Tibial nerve (tissue), 4 donors: ENCODE measurements at places on chromosomes 12 and 14.

GRCh38 chr12:25386831-25387731 is 136.4 kb upstream of the KRAS start:
- DNase-seq: peak; percentile 73

- DNase-seq: no peak
Observed at GRCh38 chr14:24908592-24909236, 141.2 kb downstream of the STXBP6 start.

GRCh38 chr14:53943751-53944083 is 12.9 kb downstream of the BMP4 start:
- DNase-seq: no peak

GRCh38 chr12:105562199-105562971 is 231.9 kb downstream of the C12orf75 start:
- no peak for DNase-seq

DNA sequence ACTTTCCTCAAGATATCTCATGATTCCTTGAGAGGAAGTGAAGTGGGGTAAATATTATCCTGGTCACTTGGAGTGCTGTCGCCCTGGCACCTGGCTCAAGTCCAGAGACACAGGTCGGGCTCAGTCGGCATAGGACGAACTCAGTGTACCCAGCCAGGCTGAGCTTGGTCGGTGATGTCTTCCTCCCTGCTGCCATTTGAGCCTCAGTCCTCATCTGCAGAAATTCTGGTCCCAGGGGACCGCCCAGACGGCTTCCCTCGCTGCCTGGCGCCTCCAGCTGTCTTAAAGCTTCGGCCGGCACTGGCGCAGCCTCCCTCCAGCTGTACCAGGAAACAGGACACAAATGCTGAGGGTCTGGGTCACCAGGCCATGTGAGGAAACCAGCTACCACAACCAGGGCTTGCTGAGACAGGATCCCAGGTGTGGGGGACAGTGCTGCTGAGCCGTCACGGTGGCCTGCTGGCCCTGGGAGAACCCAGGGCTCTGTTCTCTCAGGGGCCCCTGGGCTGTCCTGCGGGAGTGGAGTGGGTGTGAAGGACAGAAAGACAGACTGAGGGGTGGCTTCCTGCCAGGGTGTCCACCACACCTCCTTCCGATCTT is 5.0 kb upstream of the KLC1 start:
- DNase-seq: no peak

DNA sequence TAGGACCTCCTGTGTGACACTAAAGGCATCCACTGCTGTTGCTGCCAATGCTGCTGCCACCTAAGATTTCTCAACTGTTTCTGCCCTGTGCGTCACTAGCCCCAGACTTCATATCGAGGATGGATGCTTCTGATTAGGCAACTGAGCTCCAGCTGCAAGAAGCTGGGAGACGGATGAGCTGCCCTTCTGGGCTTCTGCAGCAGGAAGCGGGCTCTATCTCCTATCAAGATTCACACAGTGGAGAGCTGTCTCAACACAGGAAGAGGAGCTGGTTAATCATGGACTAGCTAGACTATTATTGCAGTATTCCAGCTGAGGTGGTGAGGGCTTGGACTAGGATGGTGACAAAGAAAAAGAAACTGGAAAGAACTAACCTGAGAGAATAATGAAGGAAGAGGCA is 59.2 kb upstream of the PELI2 start:
- no peak for DNase-seq

GRCh38 chr12:110907583-110907982 is 12.8 kb downstream of the MYL2 start:
- DNase-seq: no peak

DNA sequence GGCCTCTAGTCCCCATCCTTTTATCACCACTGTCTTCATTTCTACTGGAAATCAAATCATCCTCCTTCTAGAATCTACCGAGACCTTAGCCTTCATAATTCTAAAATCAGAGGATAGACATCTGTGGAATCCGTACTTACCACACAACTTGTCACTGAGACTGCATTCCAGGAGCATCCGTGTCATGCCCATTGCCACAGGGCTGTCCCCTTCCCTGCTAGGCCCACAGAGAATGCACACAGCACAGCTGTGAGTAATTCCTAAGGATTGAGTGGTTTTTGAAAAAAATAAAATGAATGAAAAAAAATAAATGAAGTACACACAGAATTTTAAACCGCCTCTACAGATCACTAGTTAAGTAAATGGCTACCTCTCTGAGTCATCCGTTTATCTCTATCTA is 21.0 kb upstream of the MAGOHB start:
- DNase-seq: no peak

- DNase-seq: no peak
Observed at GRCh38 chr12:68477261-68477772, 133.4 kb upstream of the RAP1B start.

DNA sequence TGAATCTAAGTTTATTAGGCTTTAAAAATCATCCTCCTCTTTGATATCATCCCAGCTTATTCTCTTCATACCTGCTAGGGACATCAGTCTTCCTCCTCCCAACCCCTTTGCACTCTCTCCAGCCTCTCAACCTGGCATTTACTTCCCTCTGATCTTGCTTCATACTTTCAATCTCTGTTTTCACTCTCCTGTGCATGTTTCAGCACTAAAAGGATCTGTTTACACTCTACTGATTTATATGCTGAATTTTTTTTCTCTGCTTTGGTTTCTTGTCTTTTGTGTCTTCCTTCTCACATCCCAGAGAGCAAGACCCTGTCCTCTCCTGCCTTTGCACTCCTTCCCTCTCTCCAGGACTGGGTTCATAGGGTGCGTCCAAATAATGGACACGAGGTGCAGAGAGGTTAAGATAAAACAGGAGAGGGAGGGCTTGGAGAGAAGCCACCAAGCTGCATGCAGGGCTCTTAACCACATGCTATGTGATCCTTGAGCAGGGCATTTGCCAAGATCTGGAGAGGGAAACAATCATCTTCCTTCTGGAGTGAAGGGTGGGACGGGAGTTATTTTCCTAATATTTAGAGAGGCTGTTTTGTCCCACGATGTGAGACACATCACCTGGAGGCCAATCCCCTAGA is 3.0 kb upstream of the CISTR start:
- no peak for DNase-seq

- DNase-seq: no peak
Observed at GRCh38 chr12:6192604-6193380, 7.4 kb upstream of the CD9 start.

DNA sequence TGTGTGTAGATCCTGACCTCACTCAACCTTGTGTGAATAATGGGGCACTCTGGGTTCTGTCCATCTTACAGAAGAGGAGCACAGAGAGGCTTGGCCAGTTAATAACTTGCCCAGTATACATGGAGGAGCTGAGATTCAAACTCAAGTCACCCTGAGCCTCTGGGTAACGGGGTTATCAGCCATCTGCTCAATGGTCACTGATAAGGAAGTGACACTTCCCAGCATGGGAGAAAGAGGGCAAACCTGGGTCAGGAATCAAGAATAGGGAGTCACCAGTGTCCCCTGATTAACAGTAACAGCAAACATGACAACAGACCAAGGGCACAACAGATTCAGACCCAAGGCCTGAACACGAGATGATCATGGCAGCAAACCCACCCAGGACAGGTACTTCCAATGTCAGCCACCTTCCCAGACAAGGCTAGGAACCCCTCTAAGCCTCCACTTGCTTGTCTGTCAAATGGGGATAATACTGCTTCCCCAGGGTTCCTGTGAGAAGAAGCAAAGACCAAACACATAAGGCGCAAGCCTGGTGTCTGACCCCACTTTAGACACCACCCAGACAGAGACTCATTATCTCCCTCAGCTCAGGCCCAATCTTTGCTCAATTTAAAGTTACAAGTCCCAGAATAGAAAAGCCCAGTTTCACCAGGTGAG is 3.6 kb downstream of the CCDC85C start:
- DNase-seq: no peak

DNA sequence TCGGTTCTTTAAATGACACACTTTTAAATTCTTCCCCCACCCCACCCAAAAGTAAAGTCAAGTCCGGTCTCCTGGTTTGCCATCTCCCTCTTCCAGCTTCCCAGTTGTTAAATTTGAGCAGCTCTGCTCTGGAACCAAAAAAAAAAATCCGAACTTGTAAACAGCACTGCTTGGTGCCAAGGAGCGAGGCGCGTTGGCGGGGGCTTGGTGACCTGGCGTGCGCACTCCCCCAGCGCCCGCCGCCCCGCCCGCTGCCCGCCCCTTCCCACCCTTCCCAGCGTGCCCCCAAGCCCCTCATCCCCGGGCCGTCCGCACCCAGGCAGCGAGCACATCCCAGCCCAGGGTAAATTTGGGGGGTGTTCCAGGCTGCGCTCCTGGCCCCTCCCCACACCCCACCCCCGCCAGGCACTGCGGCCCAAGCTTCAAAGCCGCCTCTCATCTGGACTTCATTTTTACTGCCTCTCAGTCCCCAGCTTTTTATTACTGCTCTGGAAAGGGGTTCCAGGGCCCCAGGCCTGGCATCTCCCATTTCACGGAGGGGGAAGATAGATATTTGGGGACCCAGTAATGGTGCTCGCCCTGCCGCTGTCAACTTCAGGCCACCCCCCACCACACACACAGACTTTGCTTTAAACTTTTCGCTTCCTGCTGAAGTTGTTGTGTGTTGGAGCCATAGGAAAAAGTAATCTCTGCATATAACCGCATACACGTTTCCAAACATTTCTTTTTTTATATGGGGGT is 11.7 kb upstream of the ITGB7 start:
- no peak for DNase-seq

DNA sequence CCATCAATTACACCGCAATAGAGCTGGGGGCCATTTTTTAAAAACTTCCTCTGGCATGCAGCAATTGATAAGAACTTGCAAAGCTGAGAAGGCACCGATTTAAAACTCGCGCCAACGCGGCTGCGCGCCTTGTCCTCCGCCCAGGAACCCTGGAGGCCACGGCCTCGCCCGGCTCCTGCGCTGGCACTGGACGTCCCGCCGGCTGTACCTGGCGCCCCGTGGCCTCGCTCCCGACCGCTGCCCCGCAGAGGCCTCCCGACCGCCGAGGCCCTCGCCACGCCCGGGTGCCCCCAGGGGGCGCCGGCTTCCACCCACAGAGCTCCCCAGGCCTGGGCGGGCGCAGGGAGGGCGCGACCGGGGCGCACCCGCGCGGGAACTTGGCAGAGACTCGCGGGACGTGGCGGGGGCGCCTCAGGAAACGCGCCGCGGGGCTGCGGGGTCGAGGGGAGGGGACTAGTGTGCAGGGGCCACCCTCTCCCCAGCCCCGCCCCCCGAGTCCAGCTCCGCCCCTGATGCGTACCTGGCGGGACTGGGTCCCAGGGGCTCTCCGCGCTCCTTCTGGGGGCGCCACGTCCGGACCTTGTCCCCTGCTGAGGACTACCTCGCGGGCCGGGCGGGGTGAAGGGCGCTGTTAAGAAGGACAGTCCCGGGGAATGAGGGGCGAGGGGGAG is 65.7 kb downstream of the TNFAIP2 start:
- no peak for DNase-seq

DNA sequence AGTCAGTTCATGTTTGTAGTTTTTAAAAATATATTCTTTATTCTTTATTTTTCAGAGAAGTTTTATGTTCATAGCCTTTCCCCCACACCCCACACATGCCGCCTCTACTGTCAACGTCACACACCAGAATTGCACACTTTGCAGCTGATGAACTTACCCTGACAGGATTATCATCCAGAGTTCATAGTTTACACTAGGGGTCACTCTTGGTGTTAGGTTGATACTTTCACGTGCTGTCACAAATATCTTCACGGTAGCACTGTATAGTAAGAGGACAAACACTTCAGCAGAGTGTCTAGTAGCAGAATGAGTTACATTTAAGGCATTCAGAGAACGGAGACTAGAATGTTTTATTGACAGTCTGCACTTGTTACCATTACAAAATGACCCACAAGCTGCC is 5.1 kb downstream of the DPPA3 start:
- DNase-seq: no peak

DNA sequence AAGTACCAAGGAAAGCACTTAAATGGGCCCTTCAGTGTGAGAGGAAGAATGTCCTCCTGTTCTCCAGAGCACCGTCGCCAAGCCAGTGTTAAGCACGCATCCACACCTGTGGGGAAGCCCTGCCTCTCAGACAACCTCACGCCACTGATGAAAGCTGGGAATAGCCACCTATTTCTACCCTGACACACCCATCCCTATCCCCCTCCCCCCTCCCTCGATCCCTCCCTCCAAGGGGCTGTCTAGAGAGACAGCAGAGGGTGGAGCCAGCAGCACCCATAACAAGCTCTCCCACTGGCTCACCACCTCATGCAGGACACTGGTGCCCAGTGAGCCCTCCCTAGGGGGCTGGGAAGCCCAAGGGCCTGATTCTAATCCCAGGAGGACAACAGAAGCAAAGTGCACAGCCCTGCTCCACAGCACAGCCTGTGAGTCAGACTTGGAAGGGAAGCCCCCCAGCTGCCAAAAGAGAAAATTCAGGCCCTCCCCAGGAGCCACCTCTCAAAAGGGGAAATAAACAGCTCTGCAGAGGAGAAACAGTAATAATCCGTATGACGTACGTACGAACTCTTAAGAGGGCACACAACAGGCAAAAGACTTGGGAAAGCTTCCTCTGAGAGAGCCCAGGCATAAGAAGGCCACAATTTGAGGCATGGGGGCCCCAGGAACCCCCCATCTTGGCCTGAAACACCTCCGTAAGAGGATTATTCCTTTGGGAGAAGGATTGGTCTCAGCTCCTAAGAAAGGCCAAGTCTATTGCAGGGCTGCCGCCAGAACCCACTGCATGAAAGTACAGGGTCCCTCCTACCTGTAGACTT is 7.8 kb downstream of the PITPNM2 start:
- no peak for DNase-seq

DNA sequence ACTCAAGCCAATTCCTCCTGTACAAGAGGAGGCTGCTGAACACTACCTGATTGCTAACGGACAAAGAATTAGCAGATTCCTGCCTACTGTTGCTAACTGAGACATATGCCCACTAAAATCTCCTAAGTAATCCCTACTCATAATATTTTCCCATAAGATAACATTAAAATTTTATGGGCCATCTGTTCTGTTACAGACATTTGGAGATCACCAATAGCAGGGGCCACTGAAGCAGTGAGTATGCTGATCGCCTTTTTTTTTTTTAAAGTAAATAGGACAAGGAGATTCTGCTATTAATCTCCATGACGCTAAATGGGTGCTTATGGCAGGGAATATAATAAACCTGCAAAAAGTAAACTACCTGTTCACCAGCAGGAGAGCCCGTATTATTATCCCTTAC is 292.9 kb downstream of the MED13L start:
- no peak for DNase-seq

DNA sequence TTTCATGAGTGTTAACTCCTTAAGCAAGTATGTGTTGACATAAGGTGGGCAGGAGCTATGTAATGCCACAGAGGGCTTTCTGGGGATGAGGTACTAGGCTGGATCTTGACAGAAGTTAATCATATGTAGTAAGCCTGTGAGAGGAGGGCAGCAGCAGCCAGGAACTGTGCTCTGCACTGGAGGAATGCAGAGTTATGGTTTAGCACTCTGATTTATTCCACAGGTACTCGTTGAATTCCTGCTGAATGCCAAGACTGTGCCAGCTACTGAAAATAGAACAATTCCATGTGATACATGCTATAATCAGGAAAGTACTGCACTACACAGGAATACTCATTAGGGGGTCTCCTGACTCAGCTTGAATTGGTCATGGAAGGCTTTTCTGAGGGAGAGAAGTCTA is 58.7 kb downstream of the SUSD6 start:
- no peak for DNase-seq

- DNase-seq: no peak
Observed at GRCh38 chr12:65720136-65721130, 103.8 kb upstream of the HMGA2 start.
